ENCODE measurements at places on chromosomes 6 and 20.

DNA sequence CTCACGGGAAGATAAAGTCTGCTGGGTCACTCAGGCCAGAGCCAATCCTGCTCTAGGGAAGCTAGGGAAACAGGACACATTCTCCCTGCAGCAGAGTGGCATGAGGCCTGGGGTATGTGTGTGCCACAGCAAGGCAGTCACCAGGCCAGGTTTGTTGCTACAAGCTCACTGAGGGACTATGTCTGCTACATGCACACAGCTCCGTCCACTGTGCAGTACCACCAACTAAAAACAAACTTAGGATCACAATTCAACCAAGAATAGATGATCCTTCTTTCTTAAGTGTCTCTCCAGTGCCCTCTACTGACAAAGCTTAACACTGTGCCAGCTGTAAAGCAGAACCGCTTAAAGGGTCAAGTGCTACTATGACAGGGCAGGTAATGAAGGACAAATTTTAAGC is 192.5 kb downstream of the PTPRK start:
- DNase-seq = peak; percentile 69

GRCh38 chr6:161151660-161152526 is 122.0 kb downstream of the AGPAT4 start:
- DNase-seq = no peak

DNA sequence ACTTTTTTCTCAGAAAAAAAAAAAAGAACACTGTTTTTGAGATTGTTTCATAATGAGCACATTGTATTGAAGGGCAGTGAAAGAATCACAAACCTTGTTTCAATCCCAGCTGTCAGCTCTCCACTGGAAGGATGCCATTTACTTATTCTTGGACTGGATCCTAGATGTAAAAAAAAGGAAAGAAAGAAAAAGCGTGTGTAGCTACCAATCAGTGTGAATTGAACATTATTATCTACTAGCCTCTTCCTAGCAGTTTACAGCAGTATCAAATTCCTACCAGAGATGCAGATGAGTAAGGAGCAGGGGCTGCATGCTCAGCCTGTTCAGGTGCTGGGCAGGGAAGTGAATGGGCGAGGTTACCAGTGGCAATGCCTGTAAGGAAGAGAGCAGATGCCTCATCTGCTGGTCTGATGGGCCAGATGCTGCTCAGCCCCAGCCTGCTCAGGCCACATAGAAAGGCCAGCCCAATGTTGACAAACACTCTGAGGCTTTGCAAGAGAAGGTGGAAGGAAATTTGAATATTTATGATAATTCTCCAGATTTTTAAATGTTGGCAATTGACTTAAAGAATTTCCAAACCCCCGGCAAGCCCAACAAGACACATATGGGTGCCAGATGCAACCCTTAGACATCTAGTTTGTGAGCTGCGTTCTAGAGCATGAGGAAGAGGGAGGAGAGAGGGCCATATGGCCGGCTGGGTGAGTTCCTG is 189.5 kb downstream of the IBTK start:
- DNase-seq = peak; percentile 55

DNA sequence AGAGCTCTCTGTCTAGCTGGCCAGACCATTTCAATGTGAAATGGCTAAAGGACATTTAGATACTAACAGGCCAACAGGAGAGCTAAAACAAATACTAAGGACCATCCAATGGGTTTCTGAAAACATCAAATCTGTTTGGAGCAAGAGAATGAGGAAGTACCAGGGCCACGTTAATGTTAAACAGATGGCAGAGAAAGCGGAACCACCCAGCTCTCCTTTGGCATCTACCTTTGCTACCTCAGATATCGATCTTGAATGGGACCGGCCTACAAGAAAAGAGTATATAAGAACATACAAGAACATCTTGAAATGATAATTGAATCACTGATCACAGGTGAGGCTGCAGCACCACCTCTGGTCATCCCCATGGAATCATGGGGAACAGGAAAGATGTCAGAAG is 31.8 kb downstream of the KCNK5 start:
- no peak for DNase-seq

DNA sequence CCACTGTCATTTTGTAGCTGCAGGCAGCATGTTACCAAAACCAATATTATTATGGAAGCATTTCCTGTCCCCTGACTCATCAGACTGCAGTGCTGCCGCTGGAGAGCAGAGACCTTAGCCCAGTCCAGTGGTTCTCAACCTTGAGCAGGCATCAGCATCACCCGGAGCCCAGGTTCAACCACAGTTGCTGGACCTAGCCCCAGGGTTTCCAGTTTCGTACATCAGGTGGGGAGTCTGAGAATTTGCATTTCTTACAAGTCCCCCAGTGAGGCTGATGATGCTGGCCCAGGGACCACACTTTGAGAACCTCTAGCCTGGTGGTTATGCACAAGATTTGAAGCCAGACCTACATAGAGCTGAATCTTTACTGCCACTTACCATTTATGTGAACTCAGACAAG is 47.3 kb downstream of the LY86 start:
- no peak for DNase-seq

GRCh38 chr6:76861403-76861802 is 601.9 kb downstream of the HTR1B start:
- DNase-seq = no peak

GRCh38 chr20:32445539-32446273 is 87.6 kb downstream of the ASXL1 start:
- no peak for DNase-seq

DNA sequence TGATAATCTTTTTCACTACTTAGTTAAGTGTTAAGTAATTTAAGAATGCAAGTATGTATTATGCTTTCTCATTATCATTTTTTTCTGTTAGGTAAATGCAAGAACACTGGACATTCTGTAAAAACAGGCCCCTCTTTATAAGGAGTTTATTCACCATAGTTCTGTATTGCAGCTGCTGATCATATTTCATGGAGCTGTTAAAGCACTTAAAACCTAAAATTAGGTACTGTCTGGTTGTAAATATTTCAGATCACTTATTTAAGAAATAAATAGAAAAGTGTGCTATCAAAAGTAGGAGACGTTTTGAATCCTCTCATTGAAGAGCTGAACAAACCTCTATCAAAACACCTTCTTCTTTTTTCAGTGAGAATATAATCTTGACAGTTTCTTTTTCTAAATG is 3.9 kb downstream of the EYA4 start:
- DNase-seq = no peak

- DNase-seq = no peak
These were observed 124.1 kb upstream of the ESR1 start for GRCh38 chr6:151683381-151683780.

- peak; percentile 81 for DNase-seq
These were observed 471.7 kb downstream of the CDKAL1 start for GRCh38 chr6:21005816-21006570.

DNA sequence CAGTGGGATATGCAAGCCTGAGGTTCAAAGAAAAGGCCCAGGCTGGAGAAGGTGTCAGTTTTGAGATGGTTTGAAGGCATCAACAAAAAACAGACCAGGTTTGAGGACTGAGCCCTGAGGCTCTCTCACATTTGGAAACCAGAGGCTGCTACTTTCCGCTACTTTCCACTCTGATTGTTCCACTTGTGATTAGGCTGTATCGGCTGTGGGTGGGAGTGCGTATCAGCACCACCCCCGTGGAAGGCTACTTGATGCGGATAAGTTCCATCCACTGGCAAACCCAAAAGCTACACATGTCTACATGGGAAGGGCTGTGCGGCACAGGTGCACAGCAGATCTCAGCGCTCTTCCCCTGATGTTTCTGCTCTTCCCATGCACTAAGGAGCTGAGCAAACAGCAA is 198.7 kb downstream of the GMPR start:
- no peak for DNase-seq

GRCh38 chr6:170018422-170018935 is 267.1 kb downstream of the ERMARD start:
- no peak for DNase-seq

- DNase-seq = peak; percentile 58
These were observed 5.1 kb downstream of the SOX4 start for GRCh38 chr6:21598674-21599023.

DNA sequence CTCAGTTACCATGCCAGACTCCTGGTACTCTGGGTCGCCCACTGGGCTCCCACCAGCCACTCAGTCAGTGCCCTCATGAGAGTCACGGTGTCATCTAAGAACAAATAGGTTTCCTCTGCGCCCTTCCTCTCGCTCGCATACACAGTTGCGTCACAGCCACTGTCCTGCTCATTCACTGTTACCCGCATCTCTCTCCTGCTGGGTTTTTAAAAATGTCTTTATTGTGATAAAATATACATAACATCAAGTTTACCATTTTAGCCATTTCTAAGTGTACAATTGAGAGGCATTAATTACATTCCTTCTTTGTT is 4.0 kb downstream of the TEAD3 start:
- no peak for DNase-seq
